Left cardiac atrium (tissue), 4 donors: ENCODE measurements at places on chromosomes 4 and X.

- no peak for DNase-seq
Observed at GRCh38 chrX:79080141-79080540, 64.3 kb upstream of the GPR174 start.

DNA sequence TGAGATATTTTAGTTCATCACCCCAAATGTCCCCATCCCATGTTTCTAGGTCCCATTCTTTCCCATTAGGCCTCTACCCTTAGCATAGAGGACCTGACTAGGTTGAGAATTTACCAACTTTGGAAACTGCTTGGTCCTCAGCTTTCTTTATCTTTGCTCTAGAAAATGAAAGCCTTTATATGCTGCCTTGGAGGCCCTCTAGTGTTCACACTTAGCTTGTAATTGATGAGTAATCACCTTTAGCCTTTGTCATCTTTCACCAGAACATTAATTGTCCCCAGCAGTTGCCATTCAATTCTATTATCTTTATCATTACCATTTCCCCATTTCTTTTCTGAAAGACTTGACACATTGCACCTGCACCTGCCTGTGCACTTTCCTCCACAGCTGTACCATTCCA lies 589.2 kb upstream of the NR3C2 start:
- no peak for DNase-seq

- no peak for DNase-seq
Observed at GRCh38 chr4:139841464-139842195, 176.0 kb downstream of the MGST2 start.

DNA sequence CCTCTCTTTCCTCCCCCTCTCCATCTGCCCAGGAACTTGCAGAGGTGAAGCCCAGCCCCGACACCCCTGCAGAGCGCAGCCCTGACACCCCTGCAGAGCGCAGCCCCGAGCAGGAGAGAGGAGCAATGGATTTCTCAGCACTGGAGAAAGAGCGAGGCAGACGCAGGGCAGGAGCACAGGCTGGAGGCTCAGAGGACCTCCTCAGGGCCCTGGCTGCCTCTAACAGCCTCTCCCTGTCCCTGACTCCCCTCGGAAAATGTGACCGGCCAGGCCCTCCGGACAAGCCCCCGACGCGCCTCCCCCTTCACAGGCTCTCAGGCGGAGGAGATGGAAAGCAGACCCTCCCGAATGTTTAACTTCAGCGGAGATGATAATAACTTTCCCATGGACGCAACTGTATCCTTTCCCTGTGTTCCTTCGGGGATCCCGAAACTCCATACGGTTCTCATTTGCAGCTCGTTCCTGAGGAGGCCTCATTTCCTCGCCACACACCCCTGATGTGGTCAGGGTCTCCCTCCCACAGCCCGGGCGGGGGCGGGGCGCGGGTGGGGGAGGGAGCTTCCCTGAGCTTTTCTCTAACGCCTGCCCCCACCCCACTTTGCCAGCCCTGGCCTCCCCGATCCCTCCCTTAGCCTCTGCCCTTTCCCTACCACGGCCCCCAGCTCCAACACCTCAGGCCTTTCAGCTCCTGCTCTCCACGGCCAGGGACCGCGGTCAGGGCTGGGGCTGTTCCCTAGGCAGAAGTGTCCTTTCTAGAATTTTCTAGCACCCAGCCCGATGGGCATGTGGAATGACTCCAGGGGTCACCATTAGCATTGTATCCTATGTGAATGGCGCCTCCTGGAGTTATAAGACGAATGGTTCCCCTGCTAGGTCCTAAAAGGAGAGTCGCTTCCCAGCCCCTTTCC lies 201.1 kb upstream of the BCOR start:
- no peak for DNase-seq

GRCh38 chr4:7759216-7759615 lies 180.4 kb downstream of the AFAP1 start:
- DNase-seq, result no peak
